Activated naive CD4-positive, alpha-beta T cell treated with anti-CD3 and anti-CD28 coated beads, Interleukin-2, amount 50 U/mL, for 72 hours (primary cell): ENCODE measurements at places on chromosomes 5 and 9.

DNA sequence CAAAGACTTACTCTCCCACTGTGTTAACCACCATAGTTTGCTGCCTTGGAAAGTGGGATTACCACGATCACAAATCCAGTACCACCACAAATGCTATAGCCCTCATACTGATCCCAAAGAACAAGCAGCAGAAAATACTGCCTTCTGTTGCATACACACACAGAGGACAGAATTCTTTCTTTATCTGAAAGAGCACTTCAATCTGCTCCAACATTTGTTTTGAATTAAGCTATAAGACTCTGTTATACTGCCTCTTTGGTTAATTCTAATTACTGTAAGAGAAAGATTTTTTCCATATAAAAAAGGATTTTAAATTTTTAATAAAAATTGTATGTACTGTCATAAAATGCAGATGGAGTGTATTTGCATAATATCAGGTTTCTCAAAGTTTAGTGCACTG is 69.8 kb downstream of the YIPF5 start:
- no peak for DNase-seq

DNA sequence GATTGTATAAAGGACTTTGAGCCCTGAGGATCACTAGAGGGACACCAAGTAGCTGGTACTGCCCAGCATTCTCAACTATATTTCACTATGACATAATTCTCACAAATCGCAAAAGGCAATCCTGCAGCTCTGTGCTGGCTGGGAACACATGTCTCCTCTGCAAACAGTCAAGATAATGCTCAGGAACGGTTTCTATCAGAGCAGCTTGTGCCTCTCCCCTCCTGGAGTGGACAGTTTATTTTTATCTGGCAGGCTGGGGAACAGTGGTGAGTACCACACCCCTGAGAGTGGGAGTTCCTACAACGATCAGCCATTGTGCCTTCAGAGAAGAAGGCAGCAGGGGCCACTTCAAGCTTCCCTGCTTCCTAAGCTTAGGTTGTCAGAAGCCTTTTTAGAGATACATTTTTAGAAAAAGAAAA is 65.8 kb downstream of the ERAP1 start:
- no peak for DNase-seq

DNA sequence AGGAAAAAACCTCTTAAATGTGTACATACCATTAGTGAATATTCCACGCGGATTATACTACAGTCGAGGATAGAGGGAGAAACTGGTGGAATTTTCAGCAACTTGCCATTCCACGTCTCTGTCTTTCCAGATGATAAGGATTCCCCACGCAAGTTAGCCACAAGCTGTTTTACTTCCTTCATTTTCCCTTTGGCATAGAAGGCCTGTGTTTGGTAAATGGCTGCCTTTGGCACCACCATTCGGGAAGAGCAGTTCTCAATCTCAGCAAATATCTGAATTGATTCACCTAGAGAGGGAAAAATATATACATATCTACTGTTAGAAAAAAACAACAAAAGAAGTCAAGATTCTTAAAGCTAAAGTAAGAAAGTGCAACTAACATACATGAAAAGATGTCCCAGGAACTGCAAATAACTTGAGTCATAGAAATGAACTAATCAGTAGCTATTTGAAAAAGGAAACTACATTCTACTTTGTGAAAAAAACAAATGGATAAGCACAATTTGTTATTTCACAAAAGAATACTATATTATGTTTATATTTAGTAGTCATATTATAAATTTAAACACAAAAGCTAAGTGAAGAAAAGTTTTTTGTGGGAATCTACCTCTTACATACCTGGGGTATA is 8.1 kb downstream of the ARRDC3 start:
- DNase-seq, result no peak

DNA sequence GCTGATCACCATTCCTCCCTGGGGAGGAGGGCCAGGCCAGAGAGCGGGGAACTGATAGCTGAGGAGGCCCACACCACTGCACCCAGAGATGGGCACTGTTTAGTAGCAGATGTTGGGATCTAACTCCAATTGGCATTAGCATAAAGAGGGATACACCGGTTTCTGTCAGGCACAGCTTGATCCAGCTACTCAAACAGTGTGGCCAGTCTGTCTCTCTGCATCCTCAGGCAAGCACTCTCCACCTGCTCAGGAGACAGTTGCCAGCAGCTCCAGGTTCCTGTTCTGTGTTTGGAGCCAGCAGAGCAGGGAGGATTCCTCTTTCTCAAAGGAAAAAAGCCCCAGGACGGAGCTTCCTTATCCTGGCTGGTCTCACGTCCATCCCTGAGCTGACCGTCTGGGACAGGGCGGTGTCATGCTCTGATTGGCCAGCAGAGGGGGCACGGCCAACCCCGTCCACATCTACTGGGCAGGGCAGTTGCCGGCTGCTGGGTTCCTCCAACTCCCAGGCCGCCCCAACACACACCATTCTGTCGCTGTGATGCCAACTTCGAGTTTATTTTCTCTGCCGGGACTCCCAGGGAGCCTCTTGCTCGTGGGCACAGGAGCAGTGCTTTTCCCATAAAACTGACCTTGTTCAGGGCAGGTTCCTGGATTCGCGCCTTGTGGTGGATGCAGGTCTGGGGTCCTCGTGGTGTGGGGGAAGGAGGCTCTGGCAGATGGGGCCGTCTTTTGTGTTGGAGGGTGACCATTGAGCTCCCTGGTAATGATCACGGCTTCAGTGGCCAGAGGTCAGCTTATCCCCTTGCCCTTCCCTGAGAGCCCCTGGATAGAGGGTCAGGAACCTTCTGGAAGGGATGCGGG is 47.9 kb downstream of the COL5A1 start:
- DNase-seq, result peak; percentile 15

- DNase-seq, result no peak
Observed at GRCh38 chr5:56421246-56422075, 188.3 kb upstream of the ANKRD55 start.

GRCh38 chr5:601771-602465 is 10.2 kb upstream of the CEP72 start:
- DNase-seq, result no peak

- no peak for DNase-seq
Observed at GRCh38 chr5:79269733-79270166, 33.8 kb downstream of the JMY start.

GRCh38 chr5:136655468-136655867 is 290.1 kb upstream of the TRPC7 start:
- DNase-seq, result no peak
